ENCODE measurements at places on chromosomes 2 and 18.
A peak's percentile ranks its signal among the peaks of the same experiment; 100 is the strongest.

- DNase-seq, result peak; percentile 87
Measured at GRCh38 chr18:3998698-3999333, 456.3 kb downstream of the DLGAP1 start.

- no peak for DNase-seq
Measured at GRCh38 chr2:201203916-201204654, 21.1 kb downstream of the CASP10 start.

GRCh38 chr2:128404709-128405466 lies 86.2 kb upstream of the HS6ST1 start:
- DNase-seq, result no peak

- no peak for DNase-seq
Measured at GRCh38 chr2:21037671-21038108, 6.2 kb downstream of the APOB start.

DNA sequence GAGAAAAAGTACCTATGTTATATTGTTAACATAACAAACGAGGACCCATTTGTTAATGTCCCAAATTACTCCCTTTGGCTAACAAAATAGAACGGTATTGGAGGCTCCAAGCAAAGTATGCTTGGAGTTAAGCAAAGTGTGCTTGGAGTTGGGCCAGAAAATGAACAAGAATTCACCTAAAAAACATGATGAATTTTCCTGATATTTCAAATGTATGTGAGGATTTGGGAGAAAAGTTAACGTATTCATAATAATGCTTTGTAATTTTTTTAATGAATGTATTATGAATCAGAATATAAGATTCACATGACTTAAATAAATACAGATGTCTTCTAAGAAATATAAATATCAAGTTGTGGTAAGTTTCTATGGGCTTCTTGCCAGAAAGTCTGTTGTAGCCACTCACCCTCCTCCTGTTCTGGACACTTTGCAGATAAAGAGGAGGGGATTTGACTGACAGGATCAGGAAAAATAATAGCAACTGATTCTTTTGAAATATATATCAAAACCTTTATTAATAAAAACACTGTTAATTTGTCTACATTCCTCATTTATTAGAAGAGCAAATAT lies 423.7 kb upstream of the MMADHC start:
- no peak for DNase-seq

DNA sequence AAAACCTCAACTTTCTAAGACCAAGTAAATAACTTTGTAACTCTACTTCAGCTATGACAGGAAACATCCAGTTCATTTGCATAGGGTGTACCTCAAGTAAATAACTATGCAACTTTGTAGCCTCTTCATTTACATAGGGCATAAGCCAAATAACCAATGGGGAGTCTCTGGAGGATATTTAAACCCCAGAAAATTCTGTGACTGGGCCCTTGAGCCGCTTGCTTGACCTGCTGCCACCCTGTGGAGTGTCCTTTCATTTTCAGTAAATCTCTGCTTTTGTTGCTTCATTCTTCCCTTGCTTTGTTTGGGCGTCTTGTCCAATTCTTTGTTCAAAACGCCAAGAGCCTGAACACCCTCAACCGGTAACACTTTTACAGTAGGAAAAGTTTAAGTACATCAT lies 1112.7 kb upstream of the NRXN1 start:
- no peak for DNase-seq

DNA sequence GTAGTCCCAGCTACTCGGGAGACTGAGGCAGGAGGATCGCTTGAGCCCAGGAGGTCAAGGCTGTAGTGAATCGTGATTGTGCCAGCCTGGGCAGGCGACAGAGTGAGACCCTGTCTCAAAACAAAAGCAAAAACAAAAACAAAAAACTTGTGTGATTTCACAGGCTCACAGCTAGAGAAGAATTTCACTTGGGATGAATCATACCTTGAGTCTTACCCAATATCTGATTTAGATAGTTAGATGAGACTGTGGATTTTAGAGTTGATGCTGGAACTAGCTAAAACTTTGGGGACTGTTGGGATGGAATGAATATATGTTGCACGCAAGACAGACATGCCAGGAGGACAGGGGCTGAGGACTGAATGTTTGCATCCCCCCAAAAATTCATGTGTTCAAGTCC lies 4.4 kb downstream of the ANKRD29 start:
- no peak for DNase-seq

- DNase-seq, result no peak
Measured at GRCh38 chr18:44627280-44627679, 53.4 kb upstream of the SETBP1 start.

DNA sequence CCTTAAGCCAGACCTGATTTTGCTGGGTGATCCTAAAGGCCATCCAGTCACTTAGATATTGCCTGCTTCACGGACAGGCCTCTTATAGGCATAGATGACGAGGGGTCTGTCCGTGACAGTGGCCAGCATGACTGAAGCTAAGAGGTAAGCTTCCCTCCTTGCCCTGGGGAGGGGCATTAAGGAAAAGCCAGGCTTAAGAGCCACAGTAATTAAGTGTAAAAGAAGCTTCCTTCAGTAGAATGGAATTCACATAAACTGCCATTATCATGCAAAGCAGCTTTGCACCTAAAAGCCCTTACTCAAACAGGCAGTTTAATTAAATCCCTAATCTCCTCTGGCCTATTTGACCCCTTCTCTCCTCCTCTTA lies 99.4 kb upstream of the PKDCC start:
- DNase-seq, result no peak

GRCh38 chr2:233082931-233083755 lies 23.0 kb downstream of the INPP5D start:
- DNase-seq, result peak; percentile 64

Measured in hematopoietic multipotent progenitor cell treated with erythropoietin and hydrocortisone succinate and interleukin-3 and kit ligand, for 6 days (in vitro differentiated cells).